ENCODE measurements at places on chromosomes 3 and 15.

- DNase-seq, result no peak
Measured at GRCh38 chr3:73298243-73299183, 237.1 kb downstream of the EBLN2 start.

DNA sequence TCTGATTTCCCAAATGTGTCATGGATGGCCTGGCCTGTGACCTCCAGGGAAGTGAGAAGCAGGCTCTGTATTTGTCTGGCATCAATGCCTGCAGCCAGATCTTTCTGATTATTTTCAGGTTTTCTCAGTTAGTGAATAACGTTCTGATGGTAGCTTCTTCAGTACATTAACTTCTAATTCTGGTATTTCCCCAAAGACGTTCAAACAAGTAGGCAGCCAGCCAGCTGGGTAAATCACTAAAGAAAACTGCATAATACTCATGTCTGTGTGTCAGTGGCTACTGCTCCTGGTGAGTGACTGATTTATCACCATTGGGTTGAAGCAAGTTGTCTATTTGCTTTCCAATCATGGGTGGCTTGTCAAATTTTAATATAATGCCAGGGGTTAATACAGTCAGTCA, 162.6 kb upstream of the PFN2 start:
- no peak for DNase-seq

DNA sequence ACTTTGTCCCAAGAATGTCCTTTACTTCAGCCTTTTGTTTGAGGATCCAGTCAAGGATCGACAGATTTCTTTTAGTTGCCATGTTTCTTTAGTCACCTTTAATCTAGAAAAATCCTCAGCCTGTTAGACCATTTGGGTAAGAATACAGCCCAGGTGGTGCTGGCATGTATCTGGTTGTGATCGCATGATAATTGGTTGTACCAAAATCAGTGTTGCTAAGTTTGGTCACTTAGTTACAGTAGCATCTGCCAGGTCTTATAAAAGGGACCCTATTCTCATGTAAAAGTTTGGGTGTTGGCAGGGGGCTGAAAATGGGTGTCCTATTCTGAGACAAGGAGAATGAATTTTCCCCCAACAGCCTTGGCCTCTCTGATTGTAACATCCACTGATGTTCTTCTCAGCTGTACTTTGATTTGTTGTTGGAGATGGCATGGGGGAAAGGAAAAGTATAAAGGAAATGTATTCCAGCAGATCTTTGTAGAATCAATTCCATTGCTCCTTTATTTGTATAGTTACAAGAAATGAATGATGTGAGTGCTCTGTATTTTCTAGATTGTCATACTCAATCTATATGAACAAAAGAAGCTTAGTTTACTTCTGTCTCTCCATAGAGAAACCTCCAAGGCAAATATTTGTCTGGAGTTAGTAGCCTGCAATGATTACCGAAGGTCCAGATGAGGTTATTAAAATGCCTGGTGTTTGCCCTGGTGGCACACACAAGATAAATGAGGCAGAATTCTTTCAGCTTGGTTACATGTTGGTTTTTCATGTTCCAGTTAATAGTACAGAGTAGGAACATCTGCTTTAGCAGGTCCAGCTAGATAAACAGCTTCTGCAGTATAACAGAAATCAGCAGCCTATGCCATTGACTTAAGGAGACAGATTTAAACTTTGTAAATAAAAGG, 65.7 kb downstream of the CMTM8 start:
- DNase-seq, result no peak

GRCh38 chr15:73650416-73651126, 17.4 kb upstream of the NPTN start:
- peak; percentile 89 for DNase-seq

DNA sequence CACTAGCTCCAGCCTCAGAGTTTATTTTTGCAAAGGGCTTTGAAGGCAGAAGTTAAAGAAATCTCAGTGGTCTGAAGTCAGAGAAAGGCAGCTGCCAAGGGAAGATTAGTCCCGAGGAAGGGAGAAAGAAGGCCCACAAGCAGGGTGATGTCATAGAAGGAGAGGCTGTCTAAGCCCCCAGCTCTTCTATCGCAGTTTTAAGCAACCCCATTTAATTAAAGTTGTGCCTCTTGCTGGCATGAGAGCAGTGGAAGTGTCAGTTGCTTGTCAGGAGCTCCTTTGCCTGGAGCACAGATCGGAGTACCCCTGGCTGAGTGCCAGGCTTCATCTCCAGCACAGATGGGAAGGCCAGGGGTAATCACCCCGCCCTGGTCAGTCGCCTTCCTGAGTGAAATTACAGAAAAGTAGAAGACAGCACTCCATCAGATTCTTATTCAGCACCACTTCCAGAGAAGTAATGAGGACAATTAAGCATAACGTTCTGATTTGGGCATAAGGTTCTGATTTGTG, 530.7 kb downstream of the EPHB1 start:
- DNase-seq, result no peak

DNA sequence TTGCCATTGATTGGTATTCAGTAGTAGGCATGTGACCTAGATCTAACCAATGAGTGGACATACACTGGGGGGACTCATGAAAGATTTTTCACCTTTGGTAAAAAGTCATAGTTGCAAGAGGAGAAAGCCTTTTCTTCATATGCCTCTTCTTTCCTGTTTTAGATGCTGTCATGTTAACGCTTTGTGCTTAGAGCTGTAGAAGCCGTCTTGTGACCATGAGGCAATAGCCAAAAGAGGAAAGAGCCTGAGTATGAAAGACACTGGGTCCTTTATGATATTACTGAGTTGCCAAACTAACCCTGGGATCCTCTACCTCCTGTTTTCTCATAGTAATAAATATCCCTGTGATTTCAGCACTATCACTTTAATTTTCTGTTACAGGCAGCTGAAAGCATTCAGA, 396.0 kb downstream of the FHIT start:
- DNase-seq, result peak; percentile 92

- DNase-seq, result peak; percentile 93
Measured at GRCh38 chr3:196620161-196620604, 19.3 kb upstream of the NRROS start.

DNA sequence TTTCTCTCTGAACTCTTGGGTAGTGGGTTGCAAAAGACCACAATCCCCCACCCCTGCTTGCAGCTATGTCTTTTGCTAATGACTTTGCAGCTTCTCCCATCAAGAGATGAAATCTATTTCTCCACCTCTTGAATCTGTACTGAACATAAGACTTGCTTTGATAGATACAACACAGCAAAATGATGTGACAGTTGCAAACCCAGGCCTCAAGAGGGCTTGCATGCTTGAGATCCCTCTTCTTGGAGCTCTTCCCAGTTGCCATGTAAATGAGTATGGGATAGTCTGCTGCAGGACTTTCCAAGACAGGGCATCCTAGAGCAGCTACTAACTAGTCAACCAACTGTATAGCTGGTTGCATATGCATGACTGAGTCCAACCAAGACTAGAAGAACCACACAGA, 783.6 kb downstream of the PDCD6IP start:
- DNase-seq, result no peak

DNA sequence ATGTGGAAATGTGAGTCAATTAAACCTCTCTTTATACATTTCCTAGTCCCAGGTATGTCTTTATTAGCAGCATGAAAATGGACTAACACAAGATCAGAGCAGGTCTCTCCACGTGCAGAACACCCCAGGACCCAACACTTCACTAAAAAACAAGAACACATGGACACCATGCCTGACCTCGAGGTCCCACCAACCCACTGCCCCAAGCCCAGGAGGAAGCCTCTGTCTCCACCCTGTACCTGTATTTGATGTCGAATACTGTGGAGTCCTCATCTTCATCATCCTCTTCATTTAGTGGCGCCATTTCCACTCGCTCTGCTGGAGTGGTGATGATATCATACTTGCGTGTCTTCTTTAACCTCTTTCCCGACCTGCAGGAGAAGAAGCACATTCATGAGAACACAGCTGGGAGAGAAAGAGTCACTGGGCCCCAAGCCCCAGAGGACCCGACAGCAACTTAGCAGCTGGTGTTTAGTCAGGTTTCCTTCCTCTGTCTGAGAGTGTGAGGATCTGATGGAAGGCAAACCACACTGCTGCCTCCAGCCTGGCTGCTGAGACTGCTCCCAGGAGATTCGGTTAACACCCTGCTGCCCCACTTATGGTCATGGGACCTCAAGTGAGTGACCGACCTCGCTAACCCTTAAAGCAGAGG, 25.5 kb downstream of the FAM174B start:
- no peak for DNase-seq

DNA sequence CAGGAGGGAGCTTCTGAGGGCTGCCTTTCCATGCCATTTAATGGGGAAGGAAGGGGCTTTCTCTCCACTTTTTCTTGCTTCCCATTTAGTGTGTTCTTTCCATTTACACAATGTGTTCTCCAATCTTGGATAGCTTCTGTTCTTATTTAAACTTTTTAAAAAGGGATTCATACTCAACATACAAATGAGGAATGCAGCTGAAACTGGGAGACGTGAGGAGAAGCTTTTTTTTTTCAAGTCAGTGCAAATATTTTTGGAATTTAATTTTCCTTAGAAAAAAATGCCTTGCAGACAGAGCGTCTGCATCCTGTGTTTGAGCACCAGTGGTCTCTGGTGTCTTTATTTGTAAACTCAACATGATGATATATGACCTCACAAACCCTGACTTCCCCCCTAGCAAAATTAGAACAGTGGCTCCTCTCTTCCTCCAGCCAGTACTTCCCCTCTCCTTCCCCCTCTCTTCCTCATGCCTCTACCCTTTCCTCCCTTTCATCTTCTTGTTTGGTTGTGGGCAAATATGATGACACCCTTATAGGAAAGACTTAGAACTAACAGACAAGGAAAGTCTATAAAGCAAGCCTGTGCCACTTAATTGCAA, 48.1 kb upstream of the PCSK6 start:
- DNase-seq, result peak; percentile 7

DNA sequence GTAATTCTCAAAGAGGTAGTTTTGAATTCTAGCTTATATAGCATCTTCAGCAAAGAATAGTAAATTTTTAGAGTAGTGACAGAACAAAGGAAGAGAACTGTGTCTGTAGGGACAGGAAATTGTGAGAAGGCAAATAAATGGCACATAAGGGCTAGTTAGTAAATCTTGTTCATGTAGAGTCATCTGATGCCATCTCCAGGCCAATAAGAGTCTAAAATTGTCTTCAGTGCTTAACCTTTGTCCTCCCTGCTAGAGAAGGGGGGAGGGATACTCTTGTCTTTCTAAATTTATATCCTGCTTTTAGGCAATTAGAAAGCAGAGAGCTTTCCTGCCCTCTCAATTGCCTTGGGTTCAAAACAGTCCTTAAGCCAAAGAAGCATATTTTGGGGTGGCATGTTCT, 87.0 kb upstream of the DNAJC19 start:
- DNase-seq, result no peak

DNA sequence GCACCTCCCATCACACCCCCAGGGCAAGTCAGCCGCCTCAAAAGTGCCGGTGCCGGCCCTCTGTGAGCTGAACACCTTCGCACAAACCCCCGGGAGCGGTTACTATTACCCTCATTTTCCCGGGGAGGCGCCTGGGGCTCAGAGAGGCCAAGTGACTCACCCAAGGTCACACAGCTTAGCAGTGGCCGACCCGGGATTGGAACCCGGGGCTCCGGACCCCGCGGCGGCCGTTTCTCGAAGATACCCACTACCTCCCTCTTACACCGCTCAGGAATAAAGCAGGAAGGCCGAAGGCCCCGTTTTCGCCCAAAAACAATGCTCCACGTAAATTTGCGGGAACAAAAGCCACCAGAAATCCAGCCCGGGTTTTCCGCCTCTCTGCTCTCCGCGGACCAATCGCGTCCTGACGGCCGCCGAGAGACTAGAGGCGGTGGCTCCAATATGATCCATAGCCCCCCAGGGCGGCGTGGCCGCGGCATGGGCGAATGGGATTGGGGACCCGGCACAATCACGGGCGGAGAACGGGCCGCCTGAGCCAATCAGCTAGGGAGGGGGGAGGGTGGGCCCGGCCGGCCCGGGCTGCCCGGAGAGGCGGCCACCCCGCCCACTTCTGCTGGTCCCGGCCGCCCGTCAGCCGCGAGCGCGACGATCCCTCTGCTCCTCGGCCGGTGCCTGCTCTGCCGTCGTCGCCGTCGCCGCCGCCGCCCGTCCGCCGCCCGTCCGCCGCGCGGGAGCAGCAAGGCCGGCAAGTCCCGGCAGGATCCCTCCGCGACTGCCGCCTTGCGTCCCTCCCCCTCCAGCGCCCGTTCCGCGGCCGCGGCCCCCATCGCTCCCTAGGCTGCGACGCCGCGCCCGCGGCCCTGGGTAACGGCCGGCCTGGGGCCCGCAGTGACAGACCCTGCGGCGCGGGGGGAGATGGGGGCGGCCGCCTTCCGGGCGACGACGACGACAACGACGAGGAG, 177.0 kb downstream of the OR4M2 start:
- no peak for DNase-seq

GRCh38 chr3:58998476-58999117, 51.2 kb downstream of the CFAP20DC start:
- no peak for DNase-seq

All from AML-193 (cell line).